ENCODE measurements at places on chromosomes 6 and 20.

DNA sequence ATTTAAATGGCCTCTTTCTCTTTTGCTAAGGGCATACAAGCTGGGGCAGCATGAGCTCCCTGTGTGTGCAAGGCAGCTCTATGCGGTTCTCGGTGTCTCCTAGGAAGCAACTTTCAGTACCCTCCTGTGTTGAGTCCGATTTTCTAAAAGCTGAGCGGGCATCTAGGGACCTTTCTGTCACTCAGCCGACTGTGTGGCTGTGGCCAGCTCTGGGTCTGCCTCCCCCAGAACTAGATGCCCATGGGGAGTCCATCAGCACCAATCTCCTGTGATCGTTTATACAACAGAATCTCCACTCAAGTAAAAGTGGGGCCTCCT, 7.5 kb downstream of the NELFCD start:
- DNase-seq, result no peak

- no peak for DNase-seq
Observed at GRCh38 chr6:47147175-47147727, 105.1 kb upstream of the ADGRF1 start.

GRCh38 chr6:30554962-30555815, 1.1 kb downstream of the GNL1 start:
- peak; percentile 40 for DNase-seq

- no peak for DNase-seq
Observed at GRCh38 chr20:49587111-49587570, 19.2 kb upstream of the PTGIS start.

DNA sequence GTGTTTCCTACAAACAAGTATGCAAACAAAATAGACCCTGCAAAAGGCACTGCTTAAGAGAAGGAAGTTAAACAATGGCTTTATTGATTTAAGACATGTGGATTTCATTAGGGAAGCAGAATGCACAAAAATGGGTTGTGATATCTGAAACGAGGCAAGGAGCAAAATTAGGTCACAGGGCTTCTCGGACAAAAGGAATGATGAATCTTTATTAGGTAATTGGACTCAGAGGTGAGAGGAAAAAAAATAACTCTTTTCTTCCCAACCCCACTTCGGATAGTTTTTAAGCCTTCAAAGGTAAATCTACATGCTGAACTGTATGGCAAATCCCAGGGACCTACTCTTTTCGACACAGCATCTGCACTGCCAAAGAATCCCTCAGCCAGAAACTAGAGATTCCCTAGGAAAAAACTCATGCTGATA, 183.0 kb upstream of the TAB2 start:
- DNase-seq, result no peak

GRCh38 chr6:13378669-13379590, 50.6 kb upstream of the TBC1D7 start:
- no peak for DNase-seq

- peak; percentile 73 for DNase-seq
Observed at GRCh38 chr6:112780498-112781096, 433.5 kb downstream of the RFPL4B start.

GRCh38 chr6:62391358-62391757, 105.3 kb upstream of the KHDRBS2 start:
- no peak for DNase-seq

DNA sequence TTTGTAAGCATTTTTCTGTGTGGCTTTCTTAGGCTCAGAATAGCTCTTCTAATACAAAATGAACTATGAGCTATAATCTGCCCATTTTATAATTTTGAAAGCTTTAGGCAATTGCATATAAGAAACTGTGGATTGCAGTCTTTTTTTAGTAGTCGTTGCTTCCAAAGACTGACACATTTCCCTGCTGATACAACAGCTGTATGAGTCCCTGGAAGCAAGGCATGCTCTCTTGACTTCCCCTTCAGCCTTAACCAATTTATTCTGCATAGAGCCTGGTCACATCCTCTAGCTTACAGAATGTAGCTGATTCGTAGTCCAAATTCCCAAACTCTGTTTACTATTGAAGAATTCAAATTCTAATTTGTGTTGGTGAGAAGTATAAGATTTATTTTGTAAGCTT, 155.3 kb upstream of the EYA4 start:
- no peak for DNase-seq

- peak; percentile 27 for DNase-seq
Observed at GRCh38 chr20:44858606-44859360, 26.7 kb upstream of the YWHAB start.

- peak; percentile 31 for DNase-seq
Observed at GRCh38 chr6:55886185-55886836, 10.9 kb upstream of the BMP5 start.

DNA sequence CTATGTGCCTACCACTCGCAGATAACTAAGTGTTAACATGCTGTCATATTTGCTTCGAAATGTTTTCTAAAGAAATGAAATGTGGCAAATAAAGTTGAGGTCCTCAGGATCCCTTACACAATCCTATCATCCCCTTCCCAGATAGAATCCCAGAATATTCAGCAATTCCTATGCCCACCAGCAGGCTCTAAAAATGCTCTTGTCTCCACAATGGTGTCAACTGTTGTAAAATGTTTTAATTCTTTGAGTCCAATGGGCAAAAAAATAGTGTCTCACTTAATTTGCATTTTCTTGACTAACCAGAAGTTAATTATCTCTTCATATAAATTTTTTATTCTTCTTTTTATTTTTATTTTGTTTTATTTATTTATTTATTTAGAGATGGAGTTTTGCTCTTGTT, 103.9 kb upstream of the MAP7 start:
- DNase-seq, result no peak

DNA sequence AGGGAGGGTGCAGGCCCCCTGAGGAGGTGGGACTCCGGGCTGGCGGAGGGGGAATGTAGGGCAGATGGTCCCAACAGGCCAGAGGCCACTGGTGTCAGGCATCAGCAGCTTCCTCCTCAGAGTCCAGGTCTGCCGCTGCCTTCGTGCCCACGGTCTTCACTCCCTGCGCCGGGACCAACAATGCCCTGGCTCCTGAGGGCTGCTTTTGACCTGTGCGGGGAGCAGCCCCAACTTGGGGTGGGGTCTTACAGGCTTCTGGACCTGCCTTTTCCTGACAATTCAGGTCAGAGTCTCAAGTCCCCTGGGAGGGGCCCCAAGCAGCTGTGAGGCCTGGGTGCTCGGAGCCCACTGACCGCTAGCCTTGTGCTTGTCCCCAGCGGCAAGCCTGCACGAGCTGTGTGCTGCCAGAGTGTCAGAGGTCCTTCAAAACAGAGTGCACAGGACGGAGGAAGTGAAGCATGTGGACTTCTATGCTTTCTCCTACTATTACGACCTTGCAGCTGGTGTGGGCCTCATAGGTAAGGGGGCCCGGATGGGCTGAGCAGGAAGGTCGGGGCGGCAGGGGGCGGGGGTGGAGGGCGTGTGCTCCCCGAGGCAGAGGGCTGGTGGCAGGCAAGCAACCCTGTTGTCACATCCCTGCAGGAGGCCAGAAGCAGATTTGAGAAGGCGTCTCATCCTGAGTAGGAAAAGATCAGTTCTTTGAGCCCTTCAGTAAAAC, 25.3 kb upstream of the PYGB start:
- DNase-seq, result no peak

DNA sequence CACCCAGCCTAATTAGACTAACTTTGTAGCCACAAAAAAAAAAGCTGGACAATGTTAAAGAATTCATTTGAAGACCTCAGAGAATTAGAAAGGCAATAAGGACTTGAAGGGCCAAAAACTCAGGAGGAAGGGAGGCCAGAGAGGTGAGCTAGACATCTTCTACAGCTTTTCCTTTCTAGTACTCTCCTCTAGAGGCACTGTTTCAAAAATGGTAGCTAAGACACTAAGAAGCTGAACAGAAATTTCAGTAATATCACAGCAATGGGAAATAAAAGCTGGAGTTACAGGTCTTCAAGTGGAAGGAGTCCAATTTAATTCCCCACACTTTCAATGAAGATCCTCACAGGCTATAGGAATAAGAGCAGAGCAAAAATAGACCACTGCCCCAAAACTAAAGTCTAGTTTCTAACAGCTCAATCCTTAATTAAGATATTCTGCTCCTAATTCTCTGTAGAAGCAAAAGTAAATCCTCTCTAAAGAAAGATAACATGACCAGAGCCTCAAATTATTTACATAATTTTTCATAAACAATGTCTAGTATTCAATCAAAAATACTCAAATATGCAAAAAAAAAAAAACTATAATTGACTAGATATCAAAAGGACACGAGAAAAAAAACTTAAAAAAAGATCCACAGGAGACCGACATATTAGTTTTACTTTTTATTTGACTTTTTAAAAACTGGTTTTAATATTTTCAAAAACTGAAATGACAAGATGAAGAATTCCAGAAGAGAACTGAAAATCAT, 63.7 kb downstream of the RNGTT start:
- DNase-seq, result peak; percentile 19

DNA sequence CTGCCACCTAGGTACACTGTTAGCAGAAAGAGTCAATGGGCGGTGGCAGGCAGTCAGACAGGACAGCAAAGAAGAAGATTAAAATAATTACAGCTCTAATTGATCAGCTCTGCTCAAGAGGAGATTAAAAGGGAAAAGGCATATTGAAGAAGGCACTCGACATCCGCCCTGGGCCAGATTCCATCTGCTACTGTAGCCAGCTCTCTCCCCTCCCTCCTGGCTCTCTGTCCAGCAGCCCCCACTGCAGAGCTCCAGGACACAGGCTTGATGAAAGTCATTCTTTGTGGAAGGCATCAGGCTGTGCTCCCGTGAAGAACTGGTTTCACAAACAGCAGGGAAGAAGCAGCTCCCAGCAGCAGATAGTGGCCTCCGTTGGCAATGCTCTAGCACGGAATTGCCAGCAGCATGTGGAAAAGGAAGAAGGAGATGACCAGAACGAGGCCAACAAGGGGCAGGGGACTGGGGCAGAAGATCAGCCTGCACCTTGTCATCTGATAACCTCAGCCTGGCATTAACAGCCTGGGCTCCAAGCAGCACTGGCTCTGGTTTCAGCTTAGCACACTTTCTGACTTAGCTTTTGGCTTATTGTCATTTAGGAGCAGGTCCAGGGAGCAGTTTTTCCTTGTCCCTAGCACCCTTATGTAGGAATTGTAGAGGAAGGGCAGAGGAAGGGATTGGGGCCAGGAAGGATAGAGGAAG, 465.9 kb downstream of the KIF16B start:
- DNase-seq, result no peak

GRCh38 chr20:48671141-48671540, 156.7 kb downstream of the PREX1 start:
- no peak for DNase-seq

DNA sequence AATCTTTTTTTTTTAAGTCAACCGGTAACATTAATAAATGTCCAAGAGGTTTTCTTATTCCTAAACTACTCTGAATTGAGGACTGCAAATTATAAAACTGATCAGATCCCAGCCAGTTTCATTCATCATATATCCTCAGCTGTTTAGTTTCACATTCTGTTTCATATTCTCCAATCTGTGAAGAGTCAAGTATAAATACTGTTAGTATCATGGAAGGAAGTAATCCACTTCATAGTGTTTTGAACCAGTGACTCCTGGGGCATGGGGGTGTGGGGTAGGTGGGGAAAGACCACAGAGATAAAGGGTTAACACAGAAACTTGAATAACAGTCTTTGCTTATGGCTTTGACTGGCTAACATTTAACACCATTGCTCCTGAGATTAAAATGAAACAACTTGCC, 69.9 kb downstream of the FYN start:
- DNase-seq, result no peak

DNA sequence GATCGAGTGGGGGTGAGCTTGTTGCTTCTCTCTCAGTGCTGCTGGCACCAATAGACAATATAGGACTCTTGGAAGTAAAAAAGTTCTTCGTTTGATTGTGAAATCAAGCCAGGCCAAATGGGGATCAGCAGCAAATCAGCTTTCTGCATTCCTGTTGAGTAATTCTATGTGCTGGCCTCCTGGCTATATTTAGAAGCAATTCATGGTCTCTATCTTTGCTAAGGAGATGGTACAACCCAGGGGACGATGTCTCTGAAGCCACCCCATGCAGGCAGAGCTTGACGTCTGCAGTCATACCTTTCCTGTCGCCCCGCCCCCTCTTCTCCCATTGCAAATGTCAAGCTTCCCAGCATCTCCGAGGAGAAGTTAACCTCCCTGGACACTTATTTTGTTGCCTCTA, 199.1 kb downstream of the SCP2D1 start:
- DNase-seq, result peak; percentile 7

DNA sequence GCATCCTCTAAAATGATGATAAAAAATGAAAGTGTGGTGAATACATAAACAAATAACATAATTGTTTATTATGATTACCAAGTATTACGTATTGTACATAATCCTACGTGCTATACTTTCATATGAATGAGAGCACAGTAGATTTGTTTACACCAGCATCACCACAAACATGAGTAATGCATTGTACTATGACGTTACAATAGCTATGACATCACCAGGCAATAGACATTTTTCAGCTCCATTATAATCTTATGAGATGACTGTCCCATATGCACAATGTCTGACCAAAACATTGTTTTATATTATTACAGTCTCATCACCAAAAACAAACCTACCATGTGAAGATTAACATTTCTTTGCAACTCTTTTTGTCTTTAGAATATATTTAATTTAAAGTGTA, 225.7 kb upstream of the TENT5A start:
- DNase-seq, result no peak

DNA sequence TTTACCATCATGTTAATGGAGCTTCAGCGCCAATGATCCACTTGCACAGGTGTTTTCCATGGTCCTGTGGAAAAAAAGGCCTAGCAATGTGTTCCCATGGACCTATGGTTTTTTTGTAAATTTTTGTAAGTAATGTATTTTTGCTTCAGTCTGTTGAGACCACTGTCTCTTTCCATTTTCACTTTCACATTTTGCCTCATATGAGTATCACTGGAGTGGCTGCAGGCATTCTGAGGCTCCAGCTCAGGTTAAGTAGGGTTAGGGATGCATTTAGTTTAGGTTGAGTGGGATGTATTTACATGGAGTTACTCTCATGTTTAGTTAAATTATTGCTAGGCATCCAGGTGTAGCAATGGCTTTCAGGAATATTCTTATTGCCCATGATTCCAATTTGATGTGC, 19.2 kb upstream of the LMBRD1 start:
- DNase-seq, result no peak

DNA sequence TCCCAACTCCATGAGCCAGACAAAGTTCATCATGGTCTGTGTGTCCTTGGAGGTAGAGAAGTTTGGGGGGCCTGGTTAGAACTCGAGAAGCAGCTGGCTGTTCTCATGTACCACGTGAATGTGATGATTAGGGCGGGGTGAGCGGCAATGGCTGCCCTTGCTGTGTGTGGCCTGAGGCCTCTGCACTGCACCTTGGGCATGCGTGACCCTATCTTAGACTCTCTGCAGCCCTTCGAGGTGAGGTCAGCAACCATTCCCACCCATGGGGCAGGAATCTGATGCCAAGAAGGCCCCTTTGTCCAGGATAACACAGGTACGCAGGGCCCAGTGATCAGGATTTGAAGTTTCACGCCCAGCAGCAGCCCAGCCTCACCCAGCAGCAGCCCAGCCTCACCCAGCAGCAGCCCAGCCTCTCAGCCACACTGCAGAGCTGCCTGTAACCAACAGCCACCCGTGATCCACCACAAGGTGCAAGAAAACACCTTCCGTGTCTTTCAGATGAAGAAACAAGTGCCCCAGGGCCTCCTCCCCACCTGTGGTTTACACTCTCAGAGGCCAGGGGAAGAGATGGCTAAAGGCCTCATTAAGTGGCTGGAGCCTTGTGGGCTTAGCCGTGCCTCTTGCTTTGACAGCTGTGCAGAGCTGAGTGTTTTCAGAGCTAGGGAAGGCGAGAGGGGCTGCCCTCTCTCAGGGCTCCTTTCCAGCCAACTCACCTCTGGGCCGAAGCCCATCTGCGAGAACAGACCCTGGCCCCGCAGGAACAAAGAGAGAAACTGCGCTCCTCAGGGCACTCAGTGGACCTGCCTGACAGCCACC, 195.2 kb upstream of the CDH4 start:
- DNase-seq, result no peak
